ENCODE measurements at places on chromosomes 13 and 19.

DNA sequence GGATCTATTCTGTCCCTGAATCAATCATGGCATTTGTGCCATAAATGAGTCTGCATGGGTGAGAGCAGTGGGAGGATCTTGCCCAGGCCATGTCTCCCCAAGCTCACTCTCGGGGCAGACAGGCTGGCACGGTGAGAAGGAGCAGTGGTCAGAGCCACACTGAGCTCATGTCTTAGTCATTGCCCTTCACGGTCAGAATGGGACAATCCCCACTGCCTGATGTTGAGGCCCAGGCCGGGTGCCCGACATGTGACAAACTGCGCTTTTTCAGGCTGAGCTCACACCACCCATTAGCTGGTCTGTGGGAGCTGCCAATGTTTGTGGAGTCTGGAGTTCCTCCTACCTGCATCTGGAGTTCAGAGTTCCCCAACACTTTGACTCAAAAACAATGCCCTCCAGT lies 481.9 kb downstream of the COG6 start:
- no peak overlapping the region for H3K4me3 ChIP-seq
- no peaks in the 10 kb centered on the region for H3K4me1 ChIP-seq
- no peak overlapping the region for H3K27ac ChIP-seq
- no peaks in the 10 kb centered on the region for H3K27me3 ChIP-seq
- no peak for DNase-seq

DNA sequence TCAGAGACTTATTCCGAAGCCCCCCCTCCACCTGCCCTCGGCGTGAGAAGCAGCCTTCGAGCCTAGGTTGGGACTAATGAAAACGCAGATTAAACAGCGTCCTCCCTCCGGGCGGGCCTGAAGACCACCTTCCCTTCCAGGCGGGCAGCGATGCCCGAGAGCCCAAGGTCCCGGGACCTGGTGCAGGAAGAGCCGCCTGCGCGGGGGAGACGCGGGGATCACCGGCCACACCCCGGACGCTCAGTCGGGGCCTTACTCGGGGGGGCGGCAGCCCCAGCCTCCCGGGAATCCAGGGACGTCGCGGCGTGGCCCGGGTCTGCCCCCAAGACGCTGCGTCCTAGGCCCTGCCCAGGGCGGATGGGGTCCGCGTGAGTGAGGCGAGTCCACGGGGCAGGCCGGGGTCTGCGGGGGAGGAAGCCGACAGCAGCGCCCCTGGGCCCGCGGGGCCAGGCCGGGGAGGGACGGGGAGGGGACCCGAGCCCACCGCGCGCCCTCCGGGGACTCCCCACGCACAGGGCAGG lies 33.3 kb upstream of the SPACA7 start:
- no peak for DNase-seq
- no peaks in the 10 kb centered on the region for H3K4me1 ChIP-seq
- no peaks in the 10 kb centered on the region for H3K36me3 ChIP-seq
- H3K27me3 ChIP-seq = peaks cover 55% of the 10 kb centered on the region

- DNase-seq = no peak
- H3K4me1 ChIP-seq = peaks cover 26% of the 10 kb centered on the region
- peak overlapping the region; percentile 81 for H3K4me3 ChIP-seq
- no peak overlapping the region for H3K27ac ChIP-seq
- H3K27me3 ChIP-seq = no peaks in the 10 kb centered on the region
These were observed 277 bp downstream of the GIPC1 start for GRCh38 chr19:14495672-14496028.

DNA sequence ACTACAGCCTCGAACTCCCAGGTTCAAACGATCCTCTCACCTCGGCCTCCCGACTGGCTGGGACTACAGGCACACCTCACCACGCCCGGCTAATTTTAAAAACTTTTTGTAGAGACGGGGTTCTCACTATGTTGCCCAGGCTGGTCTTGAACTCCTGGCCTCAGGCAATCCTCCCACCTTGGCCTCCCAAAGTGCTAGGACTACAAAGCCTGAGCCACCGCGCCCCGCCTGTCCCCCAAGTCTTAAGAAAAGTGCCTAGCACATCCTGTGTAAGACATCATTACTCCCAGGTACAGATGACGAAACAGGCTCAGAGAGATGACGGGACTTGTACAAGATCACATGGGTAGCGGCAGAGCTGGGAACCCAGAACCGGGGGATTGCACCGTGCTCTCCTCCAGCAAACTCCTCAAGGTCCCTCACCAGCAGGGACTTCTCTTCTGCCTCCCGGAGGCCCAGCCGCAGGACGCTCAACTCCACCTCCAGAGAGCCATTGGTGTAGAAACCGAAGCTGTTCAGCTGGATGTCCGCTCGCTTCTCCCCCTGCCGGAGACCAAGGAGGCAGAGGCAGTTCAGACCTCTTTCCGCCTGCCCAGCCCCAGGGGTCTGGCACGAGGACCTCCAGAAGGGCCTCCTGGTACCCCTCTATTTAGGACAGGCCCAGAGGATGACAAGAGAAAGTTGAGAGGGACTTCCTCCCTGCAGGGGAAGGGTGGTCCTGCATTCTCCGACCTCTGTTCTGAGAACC lies 1.0 kb downstream of the GPR108 start:
- H3K27ac ChIP-seq = peak overlapping the region; percentile 98
- DNase-seq = peak; percentile 90
- peaks cover 24% of the 10 kb centered on the region for H3K36me3 ChIP-seq
- H3K4me3 ChIP-seq = peak overlapping the region; percentile 83
- no peaks in the 10 kb centered on the region for H3K27me3 ChIP-seq

DNA sequence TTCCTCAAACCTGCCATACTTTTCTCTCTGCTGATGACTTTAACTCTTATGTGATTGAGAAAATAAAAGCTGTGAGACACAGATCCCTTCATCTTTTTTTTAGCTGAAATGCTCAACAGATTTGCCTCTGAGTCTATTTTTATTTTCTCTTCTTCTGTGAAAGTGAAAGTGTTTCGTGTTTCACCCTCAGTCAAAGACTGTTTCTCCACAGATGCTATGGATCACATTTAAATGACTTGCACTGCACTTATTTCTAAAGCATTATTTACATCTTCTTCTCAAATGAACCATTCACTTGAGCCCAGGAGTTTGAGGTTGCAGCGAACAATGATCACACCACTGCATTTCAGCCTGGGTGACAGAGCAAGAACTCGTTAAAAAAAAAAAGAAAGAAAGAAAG lies 890.1 kb upstream of the PCDH20 start:
- no peaks in the 10 kb centered on the region for H3K36me3 ChIP-seq
- H3K4me3 ChIP-seq = no peak overlapping the region
- H3K4me1 ChIP-seq = no peaks in the 10 kb centered on the region
- no peaks in the 10 kb centered on the region for H3K27me3 ChIP-seq
- DNase-seq = peak; percentile 26

GRCh38 chr13:110536006-110536693 lies 25.4 kb downstream of the RAB20 start:
- no peak overlapping the region for H3K4me3 ChIP-seq
- peaks cover 5% of the 10 kb centered on the region for H3K4me1 ChIP-seq
- no peaks in the 10 kb centered on the region for H3K36me3 ChIP-seq
- peak; percentile 86 for DNase-seq
- peak overlapping the region; percentile 51 for H3K27ac ChIP-seq
- no peaks in the 10 kb centered on the region for H3K27me3 ChIP-seq
